ENCODE measurements at places on chromosomes 1 and 21. TPM values are rescaled to one million over a fixed set of nuclear protein-coding genes. Genes with fewer than 3 reads are reported as not detected.

GRCh38 chr1:234845836-234846235, 235.9 kb upstream of the IRF2BP2 start:
- DNase-seq, result no peak
- H3K27me3 ChIP-seq, result no peaks in the 10 kb centered on the region
- no peak overlapping the region for H3K27ac ChIP-seq
- H3K36me3 ChIP-seq, result no peaks in the 10 kb centered on the region
- H3K4me3 ChIP-seq, result no peak overlapping the region

KLHDC9 gene
- total RNA-seq, result 2.8 TPM

TNFRSF1B gene
- 16.9 TPM for total RNA-seq

DCAF8 gene
- total RNA-seq, result 80.3 TPM

TNFSF4 gene
- total RNA-seq, result 0.59 TPM

SOAT1 gene
- 9.4 TPM for total RNA-seq

ATP1A2 gene
- 1.5 TPM for total RNA-seq

All from liver (tissue), 10 donors.